H9 (cell line): ENCODE measurements at places on chromosomes 5 and 9.

DNA sequence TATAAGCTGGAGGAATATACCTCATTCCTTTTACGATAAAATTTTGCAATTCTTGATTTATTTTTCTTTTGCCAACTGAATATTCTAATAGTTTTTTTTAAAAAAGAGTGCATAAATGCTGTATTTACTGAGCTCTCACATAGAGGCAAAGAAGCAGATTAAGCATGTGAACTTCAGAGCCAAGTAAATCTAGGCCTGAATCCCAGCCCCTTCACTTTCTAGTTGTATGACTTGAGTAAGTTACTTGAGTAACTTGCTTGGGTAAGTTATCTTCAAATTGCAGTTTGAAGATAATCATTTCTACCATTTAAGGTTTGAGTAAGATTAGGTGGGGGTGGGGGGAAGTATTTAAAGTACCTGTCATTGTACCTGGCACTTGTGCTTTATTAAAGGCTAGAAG is 21.8 kb downstream of the LURAP1L start:
- DNase-seq: no peak

DNA sequence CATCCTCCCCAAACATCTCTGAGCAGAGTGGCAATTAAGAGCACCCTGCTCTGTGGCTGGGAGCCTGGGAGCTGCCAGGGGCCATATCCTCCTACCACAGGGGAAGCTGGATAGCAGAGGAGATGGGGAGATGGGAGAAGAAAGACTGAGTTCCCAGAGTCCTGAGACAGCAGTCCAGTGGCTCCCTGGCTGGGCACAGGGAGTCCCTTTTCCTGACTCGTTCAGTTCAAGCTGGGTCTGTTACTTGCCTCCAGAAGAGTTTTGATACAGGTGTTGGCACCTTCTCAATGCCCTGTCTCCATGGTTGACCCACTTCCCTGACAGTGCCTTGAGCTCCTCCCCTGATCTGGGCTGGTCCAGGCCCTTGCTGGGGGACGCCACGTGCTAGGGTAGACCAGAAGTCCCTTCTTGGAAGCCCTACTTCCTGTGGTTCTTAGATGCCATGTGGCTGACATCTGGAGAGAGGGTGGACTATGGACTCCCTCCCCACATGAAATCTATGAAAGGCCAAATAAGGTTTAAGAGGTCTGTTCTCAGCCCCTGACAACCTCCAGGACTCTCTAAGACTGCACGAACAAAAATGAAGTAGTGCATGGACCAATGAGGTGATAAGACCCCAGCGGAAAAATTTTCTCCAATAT is 166.2 kb downstream of the AUH start:
- no peak for DNase-seq

DNA sequence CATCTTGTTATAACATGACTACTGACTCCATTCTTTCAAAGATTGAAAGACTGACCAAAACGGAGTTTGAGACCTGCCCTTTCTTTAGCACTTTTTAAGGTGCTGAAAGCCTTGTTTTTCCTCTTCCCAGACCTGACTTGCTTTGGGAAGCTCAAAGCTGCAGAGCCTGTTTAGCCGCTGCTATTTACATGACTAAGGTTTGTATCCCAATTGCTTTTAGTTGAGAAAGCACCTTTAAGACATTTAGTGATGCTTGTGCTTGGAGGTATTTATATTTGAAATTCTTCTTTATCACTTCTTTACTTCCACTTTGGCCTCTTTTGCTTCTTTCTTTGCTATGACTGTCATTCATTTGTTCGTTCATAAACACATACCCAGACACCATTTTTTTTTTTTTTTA is 182.6 kb upstream of the ELL2 start:
- peak; percentile 72 for DNase-seq

DNA sequence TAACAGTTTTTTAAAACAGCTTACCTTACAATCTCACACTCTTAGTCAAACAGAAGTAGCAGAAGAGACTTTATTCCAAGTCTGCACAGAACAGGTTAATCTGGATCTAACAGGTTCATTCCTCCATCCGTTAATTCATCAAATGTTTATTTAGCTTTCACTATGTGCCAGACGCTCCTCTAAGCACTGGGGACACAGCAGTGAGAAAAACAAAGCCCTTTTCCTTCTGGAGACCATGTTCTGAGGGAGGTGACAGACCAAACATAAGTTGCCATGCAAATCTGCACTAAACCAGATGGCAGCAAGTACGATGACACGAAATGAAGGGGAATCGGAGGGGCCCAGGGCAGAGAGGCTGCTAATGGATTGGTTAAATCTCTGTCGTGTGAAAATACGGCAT is 17.1 kb upstream of the GLIPR2 start:
- no peak for DNase-seq

DNA sequence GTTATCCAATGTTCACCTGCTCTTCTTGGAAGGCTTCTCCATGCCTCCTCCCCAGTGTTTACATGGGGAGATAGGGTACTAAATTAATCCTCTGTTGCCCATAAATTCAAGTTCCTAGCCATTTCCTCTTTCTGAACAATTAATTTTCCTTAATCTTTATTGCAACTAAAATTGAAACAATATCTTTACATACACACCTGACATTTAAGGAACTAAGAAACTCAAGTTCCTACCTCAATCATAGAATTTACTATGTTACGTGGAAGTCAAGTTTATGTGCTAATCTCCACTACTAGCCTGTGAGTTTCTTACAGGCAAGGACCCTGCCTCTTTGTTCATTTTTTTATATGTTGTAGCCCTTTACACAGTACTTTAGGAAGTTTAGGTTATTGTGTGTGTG is 10.1 kb upstream of the ADRB2 start:
- no peak for DNase-seq

GRCh38 chr5:98217138-98217537 is 556.3 kb upstream of the RGMB start:
- no peak for DNase-seq

DNA sequence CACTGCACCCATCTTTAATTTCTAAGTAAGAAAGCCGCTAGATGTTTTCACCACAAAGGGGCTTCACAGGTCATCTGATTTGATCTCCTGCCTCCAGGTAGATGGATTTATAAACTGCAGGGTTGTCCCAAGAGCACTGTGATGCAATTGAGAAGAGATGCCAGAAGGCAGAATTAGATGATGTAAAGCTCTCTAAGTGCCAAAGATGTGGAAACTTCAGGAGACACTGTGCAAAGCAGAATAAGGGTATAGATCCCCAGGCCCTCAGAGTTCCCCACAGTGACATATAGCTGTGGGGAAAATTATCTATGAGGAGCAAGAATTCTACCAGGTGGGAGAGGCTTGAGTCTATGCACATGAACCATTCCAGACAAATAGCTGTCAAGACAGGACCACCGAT is 90.5 kb downstream of the FSTL4 start:
- DNase-seq: no peak

DNA sequence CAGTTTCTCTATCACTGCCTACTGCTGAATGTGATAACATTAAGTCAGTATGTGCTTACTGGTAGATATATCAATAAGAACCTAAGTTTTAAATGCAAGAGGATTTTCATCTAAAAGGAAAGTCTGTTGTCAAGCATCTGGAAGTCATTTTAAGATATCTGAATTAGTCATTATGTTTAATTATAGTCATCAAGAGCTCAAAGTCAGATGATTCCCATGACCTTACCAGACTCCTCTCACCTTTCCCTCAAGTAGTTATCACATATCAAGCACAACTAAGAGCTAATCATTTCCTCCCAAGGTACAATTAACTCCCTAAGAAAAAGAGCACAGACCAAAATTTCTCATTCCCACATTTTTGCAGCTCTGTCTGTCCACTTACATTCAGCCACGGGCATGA is 45.5 kb downstream of the PUM3 start:
- no peak for DNase-seq

DNA sequence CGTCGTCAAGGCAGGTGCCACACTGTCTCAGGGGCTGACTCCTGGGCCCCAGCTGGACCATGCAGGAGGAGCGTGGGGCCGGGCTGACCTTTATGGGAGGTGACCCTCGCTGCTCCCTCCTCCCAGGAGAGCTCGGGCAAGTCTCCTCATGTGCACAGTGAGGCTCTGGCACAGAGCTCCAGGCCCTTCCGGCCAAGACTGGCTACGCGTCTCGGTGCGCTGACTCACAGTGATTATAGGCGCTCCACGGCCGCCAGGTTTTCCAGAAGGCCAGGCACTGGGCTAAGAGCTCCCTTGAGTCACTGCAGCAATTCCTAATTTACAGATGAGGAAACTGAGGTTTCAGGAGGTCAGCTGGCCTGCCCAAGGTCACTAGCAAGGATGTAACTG is 47.4 kb downstream of the VAV2 start:
- DNase-seq: no peak

- no peak for DNase-seq
These were observed 69.4 kb upstream of the LHFPL2 start for GRCh38 chr5:78717674-78718584.

GRCh38 chr9:94101162-94101853 is 17.0 kb downstream of the PTPDC1 start:
- no peak for DNase-seq

GRCh38 chr5:94832685-94833084 is 214.2 kb downstream of the SLF1 start:
- DNase-seq: no peak

- no peak for DNase-seq
These were observed 60.3 kb downstream of the UBAP2 start for GRCh38 chr9:33988219-33988890.

DNA sequence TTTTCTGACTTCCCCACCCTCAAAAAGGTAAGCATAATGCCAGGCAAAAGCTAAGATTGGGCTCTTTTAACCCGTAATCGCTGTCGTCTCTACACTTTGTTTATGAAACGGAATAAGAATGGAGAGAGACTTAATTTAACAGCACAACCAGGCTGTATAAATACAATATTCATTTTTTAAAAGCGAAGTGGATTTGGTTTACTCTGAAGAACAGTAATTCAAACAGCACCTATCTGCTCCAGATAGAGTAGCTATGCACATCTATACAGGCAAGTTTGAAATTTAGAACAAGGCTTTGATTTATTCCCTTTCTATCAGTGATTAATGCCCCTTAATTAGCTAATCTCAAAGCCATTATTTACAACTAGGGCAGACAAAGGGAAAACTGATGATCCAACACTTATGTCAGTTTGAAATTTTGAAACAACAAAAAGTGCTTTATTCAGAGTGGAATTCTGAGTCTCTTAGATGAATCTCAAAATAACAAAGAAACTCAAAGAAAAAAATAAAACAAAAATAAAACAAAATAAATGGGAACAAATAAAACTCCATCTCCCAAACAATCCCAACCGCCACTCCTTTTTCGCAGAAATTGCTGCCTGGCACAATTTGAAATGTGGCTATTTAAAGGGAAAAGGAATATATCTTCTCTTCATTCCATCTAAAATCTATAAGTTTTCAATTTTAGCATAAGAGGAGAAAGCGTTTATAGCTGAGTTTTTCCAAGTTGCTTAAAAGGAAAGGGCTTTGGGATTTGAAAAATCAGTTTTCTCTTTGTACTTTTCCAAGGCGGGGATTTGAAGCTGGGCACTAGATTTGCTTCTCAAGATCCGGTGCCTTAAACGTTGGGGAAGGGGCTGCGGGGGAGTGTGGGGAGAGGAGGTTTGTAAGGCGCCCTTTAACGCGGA is 298.6 kb downstream of the PARP8 start:
- no peak for DNase-seq

GRCh38 chr5:1310118-1310517 is 15.2 kb upstream of the TERT start:
- no peak for DNase-seq

DNA sequence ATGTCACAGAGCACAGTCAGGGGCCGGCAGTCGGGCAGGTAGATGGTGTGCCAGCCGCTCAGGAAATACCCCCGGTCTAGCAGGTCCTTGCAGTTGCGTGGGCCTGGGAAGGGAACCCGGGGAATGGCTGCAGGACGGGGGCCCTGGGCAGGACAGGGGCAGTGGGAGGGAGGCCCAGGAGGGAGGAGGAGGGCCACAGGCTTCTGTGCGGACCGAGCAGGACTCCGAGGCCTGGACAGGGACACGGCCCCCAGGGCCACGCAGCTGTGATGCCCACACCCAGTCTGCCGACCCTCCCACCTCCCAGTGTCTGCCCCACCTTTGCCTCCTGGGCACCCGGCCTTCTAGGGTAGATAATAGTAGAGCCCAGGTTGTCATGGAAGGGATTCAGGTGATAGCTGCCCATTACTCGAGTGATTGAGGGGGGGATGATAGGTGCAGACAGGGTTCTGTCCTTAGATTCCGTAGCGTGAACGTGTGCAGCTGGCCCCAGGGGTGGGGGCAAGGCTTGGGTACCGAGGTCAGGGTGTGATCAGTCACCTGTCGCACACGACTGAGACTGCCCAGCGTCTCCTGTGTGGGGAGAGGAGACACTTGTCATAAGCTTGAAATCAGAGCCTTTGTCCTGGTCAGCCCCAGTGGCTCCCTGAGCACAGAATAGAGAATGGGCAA is 4.5 kb downstream of the FCN1 start:
- no peak for DNase-seq

DNA sequence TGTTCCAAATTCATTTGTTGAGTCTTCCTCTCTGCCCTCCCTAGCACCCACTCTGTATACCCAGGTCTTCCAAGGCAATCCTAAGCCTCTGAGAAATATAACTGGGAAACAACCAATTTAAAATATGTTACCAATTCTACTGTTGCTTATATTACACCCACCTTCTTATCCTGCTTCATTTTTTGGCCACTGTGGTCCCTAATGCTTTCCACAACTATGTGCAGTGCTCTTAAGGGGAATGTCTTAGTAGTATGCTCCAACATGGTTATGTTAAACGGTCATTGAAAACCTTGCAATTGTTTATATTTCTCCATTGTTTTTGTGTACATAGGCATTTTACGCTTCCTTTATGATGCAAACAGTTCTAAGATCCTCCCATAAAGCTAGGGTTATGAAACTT is 273.1 kb upstream of the HAPLN1 start:
- DNase-seq: no peak

DNA sequence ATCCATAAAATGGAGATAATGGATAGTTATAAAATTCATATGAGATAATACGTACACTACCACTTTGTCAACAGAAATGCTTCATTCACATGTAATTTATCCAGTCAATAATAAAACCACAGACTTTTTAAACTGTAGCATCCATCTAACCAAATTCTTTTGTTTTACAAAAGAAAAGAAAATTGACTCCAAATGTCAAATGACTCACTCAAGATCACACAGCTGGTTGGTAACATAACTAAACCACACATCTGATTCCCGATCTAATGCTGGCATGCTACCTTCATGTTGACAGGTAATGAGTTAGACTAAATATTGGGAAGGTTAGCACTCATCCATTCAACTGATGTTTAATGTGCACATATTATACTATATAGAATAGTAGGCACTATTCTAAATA is 4.9 kb downstream of the FRMD3 start:
- no peak for DNase-seq

DNA sequence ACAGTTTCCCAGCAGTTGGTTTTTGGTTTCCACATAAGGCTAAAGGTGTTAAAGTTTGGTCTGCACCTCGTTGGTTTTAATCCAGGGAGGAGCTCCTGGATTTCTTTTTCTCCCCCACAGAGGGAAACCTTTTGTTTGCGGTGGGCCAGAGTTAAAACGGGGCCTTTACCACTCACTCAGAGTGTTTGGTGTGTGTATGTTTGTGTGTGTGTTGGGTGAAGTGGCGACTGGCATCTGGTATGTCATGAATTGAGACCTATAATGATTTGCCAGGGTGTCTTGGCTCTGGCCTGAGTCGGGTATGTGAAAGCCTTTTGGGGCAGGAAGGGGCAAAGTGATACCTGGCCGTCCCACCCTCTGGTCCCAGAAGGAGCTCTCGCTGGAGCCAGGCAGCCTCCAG is 30.9 kb downstream of the FAXDC2 start:
- DNase-seq: no peak

GRCh38 chr5:196350-196749 is 5.1 kb downstream of the LRRC14B start:
- DNase-seq: no peak
